Large intestine (tissue), 12 donors: ENCODE measurements at places on chromosomes 5 and 9. TPM values are rescaled to one million over a fixed set of nuclear protein-coding genes. Genes with fewer than 3 reads are reported as not detected.

DNA sequence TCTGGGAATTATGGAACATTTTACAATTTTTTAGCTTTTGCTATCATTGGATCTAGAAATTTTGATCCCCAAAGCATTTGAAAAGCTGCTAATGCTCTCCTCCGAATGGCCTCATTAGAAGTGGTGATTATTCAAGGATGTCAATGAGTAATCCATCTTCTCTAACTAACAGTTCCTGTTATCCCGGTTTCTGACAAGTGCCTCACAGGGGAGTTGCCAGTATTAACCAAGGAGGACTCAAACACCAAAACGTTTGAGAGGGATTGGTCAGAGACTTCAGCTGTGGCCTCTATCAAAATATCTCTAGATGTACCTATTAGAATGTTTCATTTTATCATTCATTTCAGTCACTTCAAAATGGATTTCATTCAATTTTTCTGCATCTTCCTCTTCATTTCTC is 208.3 kb upstream of the ITGA1 start:
- no peak for DNase-seq

SAXO1 gene
- polyA plus RNA-seq = 0.06 TPM

DNA sequence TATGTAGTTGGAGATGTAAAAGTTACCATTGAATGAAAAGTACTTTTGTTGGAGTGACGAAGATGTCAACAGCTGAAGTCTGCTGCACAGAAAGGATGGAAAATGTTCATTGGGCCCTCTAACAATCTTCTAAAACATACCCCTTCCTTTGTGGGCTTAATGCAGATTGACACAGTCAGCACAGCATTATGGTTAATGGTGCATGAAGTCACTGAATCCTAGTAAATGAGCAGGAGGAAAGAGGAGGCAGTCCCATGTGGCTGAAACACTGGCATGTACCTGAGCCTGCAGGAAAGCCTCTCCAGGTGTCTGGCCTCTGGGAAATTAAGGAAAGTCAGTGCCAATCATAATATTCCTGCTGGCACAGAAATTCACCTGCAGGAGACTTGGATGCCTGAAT is 153.8 kb downstream of the ARL15 start:
- DNase-seq = no peak

DNA sequence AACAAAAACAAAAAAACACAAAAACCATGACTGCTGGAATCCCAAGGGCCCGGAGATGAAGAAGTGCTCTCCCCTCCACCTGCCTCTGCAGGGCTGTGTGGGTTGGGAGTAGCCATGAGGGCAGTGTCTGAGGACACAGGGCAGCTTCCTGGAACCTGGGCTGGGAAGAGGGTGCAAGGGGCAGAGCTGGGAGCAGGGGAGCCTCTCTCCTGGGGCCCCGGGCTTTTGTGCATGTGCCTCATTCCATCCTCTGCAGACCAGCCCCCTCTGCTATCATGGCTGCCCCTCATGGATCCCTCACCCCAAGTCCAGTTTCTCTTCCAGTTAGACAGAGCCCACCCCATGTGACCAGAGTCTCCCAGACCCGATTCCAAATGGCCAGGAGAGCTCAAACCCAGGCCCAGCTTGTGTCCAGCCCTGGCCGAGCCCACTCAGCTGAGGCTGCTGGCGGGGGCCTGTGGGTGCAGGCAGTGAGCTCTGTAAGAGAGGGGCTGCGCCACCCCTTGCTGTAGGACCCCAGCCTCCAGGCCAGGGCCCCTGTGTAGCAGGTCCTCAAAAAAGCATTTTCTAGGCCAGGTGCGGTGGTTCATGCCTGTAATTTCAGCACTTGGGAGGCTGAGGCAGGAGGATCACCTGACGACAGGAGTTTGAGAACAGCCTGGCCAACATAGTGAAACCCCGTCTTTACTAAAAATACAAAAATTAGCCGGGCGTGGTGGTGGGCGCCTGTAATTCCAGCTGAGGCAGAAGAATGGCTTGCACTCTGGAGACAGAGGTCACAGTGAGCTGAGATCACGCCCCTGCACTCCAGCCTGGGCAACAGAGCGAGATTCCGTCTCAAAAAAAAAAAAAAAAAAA is 44.5 kb downstream of the PLPP7 start:
- no peak for DNase-seq

GRCh38 chr5:9015260-9015936 is 530.5 kb downstream of the SEMA5A start:
- no peak for DNase-seq

GRCh38 chr5:65271906-65272305 is 209.8 kb downstream of the ADAMTS6 start:
- DNase-seq = no peak

DNA sequence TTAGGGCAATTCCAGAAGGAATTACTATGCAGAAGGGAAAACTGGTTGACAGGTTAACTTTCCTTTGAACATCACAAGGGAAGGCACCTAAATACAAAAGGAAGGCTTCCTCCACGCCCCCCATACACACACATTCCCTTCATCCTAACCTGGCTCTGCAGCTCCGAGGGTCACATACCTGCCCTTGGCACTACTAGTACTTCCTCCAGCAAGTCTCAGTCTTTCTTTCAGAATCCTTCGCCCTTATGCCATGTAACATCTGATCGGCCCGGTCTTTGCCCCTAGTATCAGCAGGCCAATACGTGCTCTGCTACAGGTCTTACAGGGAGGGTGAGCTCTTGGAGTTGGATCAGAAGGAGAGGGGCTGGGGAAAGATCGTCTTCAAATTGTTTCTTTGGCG is 1.6 kb upstream of the MARCHF6 start:
- DNase-seq = peak; percentile 72

DNA sequence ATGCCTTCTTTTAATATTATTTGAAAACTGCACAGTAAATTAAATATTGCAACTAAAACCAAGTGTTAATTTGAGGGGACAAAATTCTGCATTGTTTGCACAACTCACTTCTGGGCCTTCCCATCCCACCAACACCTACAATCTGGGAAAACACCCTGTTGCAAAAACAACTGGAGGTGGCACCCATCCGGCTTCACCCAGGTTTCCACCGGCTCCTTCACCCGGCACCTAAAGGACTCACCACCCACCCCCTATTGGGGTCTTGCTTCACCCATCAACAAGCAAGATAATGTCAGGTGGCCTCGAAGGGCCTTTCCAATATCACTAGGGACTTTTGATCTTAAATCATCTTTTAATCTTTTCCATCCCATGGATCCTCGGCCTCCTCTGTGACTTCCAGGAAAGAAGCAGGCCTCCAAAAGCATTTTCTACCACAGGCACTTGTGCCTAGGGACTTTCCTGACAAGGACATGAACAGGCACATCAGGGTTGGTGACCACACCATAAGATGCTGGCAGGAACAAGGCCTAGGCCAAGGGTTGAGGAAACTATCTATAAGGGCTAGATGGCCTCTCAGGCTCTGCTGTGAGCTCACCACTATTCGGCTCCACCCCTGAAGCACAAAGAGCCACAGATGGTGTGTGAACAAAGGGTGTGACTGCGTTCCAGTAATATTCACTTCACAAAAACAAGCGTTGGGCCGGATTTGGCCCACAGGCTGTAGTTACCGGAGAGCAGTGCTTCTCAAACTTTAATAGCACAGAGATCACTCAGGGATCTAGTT is 205.1 kb downstream of the AUH start:
- no peak for DNase-seq

DNA sequence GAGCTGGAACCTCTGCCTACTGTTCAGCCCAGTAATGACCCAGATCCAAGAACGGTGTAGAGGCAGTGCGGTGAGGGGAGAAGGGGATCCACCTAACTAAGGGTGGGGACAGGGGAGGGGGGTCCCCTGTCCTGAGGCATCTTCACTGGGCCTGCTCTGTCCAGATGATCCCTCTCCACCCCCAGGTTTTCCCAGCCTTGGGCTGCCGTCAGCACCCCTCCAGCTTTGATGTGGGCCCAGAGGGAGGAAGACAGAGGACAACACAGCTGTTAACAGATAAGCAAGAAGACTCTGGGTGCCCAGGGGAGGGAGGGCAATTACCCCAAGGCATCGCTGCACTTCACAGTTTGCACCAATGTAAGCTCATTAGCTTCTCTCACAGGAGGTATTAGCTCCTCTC is 19.3 kb downstream of the BICD2 start:
- DNase-seq = no peak

GRCh38 chr9:69317894-69318293 is 7.1 kb upstream of the ENTREP1 start:
- no peak for DNase-seq

TPD52L3 gene
- polyA plus RNA-seq = not detected

- DNase-seq = no peak
Measured at GRCh38 chr5:74516211-74516636, 124.3 kb downstream of the ENC1 start.

- DNase-seq = no peak
Measured at GRCh38 chr5:96124589-96124988, 162.9 kb upstream of the ELL2 start.

PTCH1 gene
- polyA plus RNA-seq = 25.3 TPM

TRIP13 gene
- polyA plus RNA-seq = 8.3 TPM

ZSWIM6 gene
- polyA plus RNA-seq = 18.0 TPM

DNA sequence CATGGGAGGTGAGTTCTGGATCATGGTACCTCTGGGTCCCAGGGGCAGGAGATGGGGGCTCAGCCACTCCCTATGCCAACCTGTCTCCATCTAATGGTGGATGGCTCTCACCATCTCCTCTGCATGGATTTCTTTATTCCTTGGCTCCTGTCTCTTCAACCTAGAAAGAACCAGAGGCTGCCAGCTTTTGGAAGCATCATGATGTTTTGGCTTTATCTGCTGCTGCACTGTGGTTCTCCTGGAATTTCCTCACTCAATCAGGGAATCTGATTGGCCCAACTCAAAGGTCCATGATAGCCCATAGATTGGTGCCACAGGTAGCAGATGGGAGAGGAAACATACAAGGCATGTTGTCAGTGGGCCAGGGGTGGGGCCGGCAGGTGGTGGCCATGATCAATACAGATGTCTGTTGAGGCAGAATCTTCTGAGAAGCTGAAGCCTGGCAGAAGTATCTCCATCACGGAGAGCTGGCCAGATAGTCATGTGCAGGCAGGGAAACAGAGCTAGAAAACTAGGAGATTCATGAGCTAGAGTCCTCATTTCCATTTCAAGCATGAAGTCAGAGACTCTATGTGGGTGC is 158.2 kb downstream of the MACROH2A1 start:
- no peak for DNase-seq

- DNase-seq = no peak
Measured at GRCh38 chr5:55671975-55672374, 40.1 kb downstream of the SLC38A9 start.

- no peak for DNase-seq
Measured at GRCh38 chr9:92324889-92325268, 271 bp downstream of the NOL8 start.

FAT2 gene
- polyA plus RNA-seq = 0.75 TPM

- no peak for DNase-seq
Measured at GRCh38 chr9:96343515-96344360, 39.8 kb downstream of the SLC35D2 start.

GRCh38 chr5:77180167-77181081 is 30.1 kb upstream of the PDE8B start:
- no peak for DNase-seq

GRCh38 chr9:134531220-134531970 is 110.2 kb upstream of the COL5A1 start:
- no peak for DNase-seq

DNA sequence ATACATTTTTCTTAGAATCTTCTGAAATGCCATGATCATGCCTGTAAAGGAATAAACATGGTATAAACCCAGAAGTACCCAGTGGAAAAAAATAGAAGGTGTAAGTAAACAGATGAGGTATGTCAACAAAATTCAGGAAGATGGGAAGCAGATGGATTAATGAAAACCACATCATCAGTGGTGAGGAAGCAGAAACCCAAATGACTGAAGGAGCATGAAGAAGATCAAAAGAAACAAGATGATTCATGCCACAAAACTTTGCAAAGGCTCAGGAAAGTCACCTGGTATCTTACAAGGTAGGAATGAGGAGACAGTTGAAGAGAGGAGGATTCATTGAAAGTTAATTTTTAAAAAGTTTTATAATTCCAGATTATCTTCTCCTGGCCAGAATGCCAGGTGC is 132.8 kb upstream of the PAPPA start:
- no peak for DNase-seq

DNA sequence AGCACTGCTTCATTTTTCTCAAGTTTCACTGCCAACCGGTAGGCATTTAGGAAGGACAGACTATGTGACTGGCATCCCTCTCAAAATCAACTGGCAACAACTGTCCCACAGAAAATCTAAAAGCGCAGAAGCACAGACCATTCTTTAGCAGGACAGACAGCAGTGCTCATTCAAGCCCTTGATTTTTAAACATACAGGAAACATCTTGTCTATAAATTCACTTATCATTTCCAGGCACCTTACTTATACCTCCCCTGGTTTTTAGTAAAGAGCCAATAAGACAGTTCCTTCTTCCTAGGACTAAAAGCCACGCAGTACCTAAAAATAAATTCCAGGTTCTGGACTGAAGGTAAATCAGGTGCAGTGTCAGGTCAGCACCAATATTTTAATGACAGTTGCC is 343.2 kb upstream of the WWC1 start:
- DNase-seq = no peak

WDR38 gene
- polyA plus RNA-seq = not detected

- no peak for DNase-seq
Measured at GRCh38 chr5:108196276-108196675, 185.6 kb downstream of the FBXL17 start.
